AG04450 (cell line): ENCODE measurements at places on chromosomes 5 and 9. TPM values are rescaled to one million over a fixed set of nuclear protein-coding genes. Genes with fewer than 3 reads are reported as not detected.

OCLN gene
- polyA plus RNA-seq: 1.4 and 2.1 TPM in 2 replicates

GRCh38 chr9:107049046-107049802, 186.3 kb downstream of the ZNF462 start:
- DNase-seq: no peak

ANKRD34B gene
- polyA plus RNA-seq: not detected in 2 replicates

NR4A3 gene
- polyA plus RNA-seq: 0.14 and 0.17 TPM in 2 replicates

DNA sequence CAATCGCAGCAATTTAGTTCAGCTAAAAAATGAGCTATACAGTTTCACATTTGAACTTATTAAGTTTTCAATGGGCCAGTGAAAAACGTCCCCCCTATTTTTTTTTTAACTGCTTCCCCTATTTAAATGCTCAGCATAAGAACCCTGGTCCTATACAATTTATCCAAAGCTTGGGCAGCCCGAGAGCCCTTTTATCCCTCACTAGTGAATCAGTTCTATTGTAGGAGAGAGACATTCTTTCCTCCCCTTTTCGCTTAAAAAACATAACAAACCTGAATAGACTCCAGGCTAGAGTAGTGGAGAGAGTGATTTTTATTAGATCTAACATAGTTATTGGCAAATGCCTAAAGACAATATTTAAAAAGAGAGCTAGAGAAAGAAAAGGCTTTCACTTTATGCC, 1.4 kb downstream of the LIX1 start:
- DNase-seq: no peak

- DNase-seq: no peak
Observed at GRCh38 chr9:30713243-30713642, 1671.2 kb upstream of the ACO1 start.

GRCh38 chr5:150057511-150057910, 28.8 kb downstream of the CSF1R start:
- DNase-seq: no peak

GRCh38 chr9:89848060-89849040, 243.5 kb downstream of the GADD45G start:
- no peak for DNase-seq

ADAMTSL1 gene
- polyA plus RNA-seq: 22.2 and 22.6 TPM in 2 replicates

SLC6A3 gene
- not detected in 2 replicates for polyA plus RNA-seq

LCN10 gene
- not detected in 2 replicates for polyA plus RNA-seq

DNA sequence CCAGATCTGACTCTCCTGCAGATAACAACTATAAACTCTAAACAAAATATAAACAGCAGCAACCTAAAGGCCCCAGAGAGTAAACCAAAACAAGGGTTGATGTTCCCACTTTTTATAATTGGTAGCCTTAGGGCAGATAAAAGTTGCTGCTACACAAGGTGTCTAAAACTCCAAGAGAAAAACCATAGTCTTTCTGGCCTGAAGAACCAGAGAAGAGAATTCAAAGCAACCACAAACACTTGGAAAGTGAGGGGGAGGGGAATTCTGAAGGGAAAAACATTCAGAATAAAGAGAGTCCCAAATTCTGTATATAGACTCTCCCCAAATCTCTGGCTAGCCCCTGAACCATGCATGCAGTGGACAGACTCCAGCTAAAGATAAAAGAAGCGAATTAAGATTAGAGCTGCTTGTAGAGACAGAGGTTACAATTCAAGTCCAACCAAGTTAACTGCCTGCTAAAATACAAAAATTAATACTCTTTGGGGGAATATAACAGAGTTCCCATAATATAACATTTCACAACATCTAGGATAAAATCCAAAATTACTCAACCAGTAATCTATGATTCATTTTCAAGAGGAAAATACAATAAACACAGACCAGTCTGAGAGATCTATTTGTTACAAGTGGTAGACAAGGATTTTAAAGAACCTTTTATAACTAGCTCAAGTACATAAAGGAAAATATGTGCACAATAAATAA, 37.5 kb upstream of the RGMB start:
- DNase-seq: no peak

SPARC gene
- polyA plus RNA-seq: 5,773 and 5,780 TPM in 2 replicates

APBA1 gene
- 6.7 and 8.5 TPM in 2 replicates for polyA plus RNA-seq
